Activated effector memory CD4-positive, alpha-beta T cell treated with Interleukin-2 at 50 U/mL for 16 hours (primary cell): ENCODE measurements at places on chromosomes 11 and 22.

- DNase-seq, result no peak
Observed at GRCh38 chr11:26575946-26576345, 3.9 kb upstream of the MUC15 start.

DNA sequence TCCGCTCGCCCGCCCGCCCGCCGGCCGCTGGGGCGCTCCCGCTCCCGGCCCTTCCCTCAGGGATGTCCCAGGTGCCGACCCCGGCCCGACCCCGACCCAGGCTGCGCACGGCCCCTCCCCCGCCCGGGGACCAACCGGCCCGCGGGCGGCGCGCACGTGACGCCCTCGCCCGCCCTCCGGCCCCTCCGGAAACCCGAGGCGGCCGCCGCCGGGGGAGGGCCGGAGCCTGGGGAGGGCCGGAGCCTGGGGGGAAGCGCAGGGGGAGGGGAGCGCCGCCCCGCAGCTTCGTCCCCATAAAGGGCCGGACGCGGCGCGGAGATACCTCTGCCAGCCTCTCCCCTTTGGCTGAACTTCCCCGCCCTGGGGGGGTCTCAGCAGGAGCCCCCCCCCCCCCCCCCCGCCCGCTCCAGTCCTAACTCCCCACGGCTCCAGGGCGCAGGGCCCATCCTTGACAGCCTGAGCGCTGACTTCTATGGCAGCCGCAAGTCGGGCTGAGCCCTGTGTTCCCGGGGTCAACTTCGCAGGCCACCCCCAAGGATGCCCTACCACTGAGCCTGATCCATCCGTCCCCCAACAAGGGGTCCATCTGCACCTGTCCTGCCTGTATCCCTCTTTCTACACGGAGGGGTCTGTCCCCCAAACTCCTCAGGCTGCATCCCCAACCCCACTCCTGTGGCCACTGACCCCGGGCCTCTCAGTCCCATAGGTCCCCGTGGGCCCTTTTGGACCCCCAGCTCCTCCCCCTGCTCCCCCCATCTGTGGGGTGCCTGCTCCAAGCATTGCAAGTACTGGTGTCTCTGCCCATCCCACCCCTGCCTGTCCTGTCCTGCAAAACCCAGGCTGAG, at the start of gene MAPK12:
Gene MAPK12, minus strand, starts transcription at position 69 of the 845 bp plus-strand sequence. CDS start 174 bp downstream, outside the sequence.
- no peak for DNase-seq

GRCh38 chr11:116791002-116791812, 472 bp downstream of the APOA5 start:
- DNase-seq, result peak; percentile 59

DNA sequence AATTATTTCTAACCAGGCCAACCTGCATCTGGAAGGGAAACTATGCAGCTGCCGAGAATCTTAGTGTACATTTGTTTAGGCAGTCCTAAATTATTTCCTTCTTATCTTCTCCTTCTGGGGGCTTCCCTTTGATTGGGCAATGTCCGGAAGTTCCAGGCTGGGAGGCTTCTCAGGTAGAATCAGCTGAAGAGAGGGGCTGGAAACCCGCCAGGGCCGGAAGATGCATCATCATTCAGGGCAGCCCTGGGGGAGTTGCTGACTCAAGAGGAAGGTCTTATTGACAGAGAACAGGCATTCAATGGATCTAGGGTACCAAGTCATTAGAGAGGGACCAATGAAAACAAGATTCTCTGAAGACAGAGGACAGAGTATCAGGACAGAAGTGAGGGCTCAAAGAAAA, 150.7 kb downstream of the BLID start:
- no peak for DNase-seq

GRCh38 chr11:66317723-66318599, 1.1 kb upstream of the CD248 start:
- DNase-seq, result no peak

DNA sequence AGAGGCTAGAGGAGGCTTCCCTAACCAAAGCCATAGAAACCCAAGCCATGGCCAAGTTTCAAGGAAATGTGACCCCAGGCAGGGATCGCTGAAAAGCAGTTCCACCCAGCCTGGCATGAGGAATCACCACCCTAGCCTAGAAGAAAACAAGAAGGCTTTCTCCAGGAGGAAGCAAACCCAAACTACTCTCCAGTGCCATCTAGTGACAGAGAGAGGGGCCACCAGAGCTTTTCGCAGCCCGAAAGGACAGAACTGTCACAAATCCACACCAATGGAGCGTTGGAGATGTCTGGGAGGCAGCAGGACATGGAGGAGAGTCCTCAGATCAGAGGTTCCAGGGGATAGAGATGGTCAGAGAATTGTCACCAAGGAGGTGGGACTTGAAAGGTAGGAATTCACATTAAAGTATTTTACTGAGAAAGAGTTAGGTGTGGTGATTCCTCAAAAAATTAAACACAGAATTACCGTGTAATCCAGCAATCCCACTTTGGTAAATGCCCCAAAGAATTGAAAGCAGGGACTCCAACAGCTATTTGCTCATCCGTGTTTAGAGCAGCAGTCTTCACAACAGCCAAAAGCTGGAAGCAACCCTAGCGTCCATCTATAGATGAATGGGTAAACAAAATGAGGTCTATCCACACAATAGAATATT, 67.3 kb upstream of the NUP50 start:
- peak; percentile 7 for DNase-seq

DNA sequence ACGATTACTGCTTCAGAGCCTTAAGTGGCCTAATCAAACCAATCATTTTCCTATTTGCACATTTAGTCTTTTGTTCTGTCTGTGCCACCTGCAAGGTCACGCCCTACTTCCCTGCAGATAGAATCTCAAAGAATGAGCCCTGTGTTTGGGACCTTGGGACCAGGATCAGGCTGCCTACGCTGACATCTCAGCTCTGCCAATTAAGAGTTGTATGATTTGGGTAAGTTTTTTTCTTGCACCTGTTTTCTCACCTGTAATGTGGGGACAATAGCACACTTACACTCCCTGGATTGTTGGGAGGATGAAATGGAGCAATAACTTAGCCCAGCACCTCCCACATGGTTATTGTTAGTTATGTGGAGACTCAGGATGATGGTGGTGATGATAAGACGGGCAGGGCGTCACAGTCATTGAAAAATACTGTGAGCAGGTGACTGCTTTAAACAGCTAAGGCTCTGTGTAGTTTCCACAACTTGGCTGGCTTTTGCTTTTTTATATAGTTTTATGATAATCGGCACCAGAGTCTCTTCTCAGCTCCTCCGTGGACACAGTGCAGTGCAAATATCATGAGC, 155.0 kb downstream of the ADAMTS15 start:
- DNase-seq, result no peak

- DNase-seq, result no peak
Observed at GRCh38 chr11:9711454-9712307, 47.8 kb downstream of the SWAP70 start.

DNA sequence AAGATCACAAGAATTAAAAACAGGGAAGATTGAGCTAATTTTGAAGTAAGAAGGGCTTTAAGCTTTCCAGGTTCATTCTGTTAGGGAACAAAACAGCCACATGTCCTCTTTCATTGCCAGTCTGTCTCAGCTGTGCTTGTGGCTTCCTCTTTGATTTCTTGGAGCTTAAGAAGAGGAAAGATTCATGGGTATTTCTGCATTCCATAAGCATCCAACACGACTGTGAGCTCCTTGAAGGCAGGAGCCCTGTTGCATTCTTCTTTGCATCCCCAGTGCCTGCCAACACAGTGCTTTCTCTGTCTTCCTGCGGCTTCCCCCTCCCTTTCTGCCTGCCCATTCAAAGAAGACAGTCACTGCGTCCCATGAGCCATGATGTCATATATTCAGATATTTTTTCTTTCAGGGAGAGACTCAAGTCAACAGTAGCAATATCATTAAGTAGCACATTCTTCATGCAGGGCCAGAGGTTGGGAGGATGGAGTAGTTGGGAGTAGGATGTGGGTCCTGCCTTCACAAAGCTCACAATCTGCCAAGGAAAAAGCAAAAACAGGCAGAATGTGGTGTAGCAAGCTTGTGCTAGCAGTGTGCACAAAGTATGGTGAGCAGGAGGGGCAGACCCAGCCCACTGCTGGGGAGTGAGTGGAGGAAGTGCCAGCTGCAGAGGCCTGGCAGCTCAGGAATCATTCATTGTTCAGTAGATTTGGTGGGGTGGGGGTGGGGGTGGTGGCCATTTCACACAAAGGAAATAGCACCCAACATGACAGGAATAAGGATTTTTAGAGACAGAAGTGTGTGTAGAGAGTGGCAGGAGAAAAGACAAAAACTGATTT, 162.1 kb upstream of the RASSF10 start:
- DNase-seq, result no peak

DNA sequence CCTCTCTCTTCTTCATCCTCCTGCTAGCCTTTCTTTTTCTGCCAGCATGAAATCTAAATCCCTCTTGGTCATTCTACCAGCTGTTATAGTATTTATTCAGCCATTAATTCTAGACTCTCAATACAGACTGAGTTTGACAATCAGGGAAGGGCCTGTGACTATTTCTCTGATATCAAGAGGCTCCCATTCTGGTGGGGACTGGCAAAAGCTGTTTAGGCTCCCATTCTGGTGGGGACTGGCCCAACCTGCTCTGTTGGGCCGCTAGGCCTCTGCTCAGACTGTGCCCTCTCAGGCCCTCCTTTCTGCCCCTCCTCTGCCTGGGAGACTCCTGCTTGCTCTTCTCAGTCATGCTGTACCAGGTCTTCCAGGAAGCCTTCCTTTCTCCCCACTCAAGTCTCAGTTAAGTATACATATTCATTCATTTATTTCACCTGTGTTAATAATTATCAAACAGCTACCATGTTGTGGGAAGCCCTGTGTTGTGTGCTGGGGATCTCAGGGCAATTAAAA, 323.7 kb upstream of the NARS2 start:
- no peak for DNase-seq

DNA sequence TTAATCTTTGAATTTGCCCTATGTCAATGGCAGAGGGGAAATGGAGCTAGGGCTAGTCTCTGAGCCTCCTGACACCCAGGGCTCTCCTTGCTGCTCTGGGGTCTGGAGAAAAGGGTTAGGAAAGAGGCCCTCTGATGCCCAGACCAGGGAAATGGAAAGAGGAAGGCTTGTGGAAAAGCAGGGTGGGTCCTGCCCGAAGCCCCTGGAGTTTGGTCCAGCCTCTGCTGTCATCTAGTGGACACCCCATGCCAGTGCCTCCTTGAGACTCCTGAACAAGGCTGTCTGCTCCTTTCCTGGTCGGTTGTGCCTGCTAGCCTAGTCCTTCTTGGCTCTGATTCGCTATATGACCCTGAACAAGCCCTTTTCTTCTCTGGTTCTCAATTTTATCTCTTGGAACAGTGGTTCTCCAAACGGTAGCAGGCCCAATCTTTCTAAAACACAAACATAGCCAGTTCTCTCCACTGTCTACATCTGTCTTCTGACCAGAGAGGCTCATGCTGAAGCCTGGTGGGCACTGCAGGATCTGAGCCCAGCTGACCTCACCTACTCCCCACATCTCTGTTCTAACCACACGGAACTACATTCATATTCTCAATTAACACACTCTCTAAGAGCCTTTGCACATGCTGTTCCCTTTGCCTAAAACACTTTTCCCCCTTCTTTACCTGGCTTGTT, 8.8 kb upstream of the PLA2G3 start:
- no peak for DNase-seq

GRCh38 chr11:70842701-70843100, 409.7 kb downstream of the SHANK2 start:
- DNase-seq, result no peak

- DNase-seq, result no peak
Observed at GRCh38 chr22:23697031-23697970, 6.5 kb downstream of the RGL4 start.

DNA sequence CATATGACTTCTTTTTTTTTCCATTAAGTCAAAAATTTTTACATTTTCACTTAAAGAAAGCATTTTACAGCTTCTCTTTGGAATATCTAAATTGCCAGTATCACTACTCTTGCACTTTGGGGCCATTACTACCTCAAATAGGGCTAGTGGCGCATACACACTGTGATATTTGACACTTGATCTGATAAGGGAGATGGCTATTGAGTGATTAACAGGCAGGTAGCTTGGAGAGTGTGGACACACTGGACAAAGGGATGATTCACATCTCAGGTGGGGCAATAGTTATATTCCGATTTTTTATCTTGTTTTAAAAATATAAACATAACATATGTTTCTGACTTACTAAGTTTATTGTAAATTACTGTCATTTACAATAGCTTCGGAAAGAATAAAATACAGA, 2219.9 kb downstream of the LRRC4C start:
- DNase-seq, result no peak

DNA sequence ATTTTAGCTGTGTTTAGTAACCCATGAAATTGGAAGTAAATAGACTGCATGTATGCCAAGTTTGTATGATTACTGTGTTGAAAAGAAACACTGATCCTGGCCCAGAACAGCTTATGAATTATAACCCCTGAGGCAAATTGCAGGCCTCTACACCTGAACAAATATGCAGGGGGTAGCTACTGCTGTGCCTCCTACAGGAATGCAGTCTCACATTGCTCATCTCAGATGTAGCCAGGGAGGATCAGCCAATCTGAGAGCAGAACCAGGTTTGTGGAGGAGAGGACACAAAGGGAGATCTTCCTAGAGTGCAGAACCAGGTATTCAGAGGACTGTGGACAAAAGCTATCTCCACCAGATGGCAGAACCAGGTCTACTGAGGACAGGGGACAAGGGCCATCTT, 442.2 kb upstream of the DDI1 start:
- DNase-seq, result no peak

- DNase-seq, result no peak
Observed at GRCh38 chr11:73538381-73538872, 59.5 kb downstream of the FAM168A start.

DNA sequence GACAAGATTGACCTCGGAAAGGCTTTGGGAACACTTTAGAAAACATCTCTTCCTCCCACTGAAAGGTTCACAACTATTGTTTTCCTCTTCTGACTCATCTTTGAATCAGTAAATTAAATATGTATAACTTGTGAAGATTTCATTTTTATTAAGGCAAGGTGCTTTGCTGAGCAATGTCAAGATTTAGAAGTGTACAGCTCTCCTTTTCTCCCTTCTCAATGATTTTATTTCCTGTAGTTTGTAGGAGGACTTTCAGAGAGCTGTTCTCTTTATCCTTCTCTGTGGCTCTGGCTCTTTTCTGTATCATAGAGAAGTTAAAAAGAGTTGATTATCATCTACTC, 594.2 kb downstream of the METTL15 start:
- DNase-seq, result no peak

DNA sequence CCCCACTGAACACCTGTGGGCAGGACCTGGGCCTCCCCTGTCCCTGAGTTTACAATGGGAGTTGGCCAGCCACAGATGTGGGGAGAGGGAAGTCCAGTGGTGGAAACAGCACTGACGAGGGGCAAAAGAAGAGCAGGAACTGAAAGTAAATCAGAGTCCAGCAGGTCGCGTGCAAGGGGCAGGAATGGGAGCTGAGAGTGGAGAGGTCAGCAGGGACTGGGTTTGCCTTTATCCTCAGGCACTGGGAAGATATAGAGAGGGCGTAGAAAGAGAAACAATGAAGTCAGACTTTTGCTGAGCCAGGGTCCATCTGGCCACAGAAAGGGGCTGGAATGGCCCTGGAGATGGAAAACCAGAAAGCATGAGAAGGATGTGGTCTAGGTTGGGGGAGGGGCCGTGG, 8.5 kb downstream of the P2RY6 start:
- no peak for DNase-seq

- no peak for DNase-seq
Observed at GRCh38 chr11:67506426-67507051, 1.4 kb upstream of the PITPNM1 start.
